ENCODE measurements at places on chromosomes 4 and X. TPM values are rescaled to one million over a fixed set of nuclear protein-coding genes. Genes with fewer than 3 reads are reported as not detected.

ZCCHC12 gene
- total RNA-seq: not detected

ABCG2 gene
- total RNA-seq: under 0.01 TPM

COL4A6 gene
- 0.18 TPM for total RNA-seq

KLB gene
- total RNA-seq: not detected

MAGEB6 gene
- total RNA-seq: not detected

PRDM8 gene
- 3.1 TPM for total RNA-seq

SSX4B gene
- total RNA-seq: not detected

DMP1 gene
- not detected for total RNA-seq

SMAD1 gene
- 23.5 TPM for total RNA-seq
